ENCODE measurements at places on chromosomes 4 and X.

- no peak for DNase-seq
Measured at GRCh38 chr4:159042097-159042605, 60.7 kb upstream of the RAPGEF2 start.

- no peak for DNase-seq
Measured at GRCh38 chrX:48514126-48514806, 5.5 kb downstream of the PORCN start.

- peak; percentile 84 for DNase-seq
Measured at GRCh38 chrX:37921758-37922157, 74.4 kb upstream of the DYNLT3 start.

- peak; percentile 15 for DNase-seq
Measured at GRCh38 chr4:182748949-182749348, 168.2 kb downstream of the DCTD start.

DNA sequence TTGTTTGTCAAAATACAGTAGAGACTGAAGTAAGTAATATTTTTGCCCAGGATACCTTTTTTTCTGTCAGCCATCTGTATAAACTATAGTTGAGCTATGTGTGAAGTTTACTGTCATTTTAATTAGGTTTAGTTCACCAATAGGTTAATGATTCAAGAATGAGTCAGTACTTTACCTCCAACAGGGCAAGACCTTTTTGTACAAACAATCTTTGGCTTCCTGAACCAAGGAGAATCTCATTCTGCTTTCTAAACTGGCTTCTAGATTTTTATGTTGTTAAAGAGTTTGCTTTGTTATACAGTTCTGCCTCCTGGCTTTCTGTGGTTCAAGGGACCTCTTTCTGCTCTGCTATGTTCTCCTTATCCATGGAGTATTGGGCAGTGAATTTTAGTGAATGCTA lies 412.0 kb upstream of the NR3C2 start:
- DNase-seq: no peak
